ENCODE measurements at places on chromosomes 13 and 19. TPM values are rescaled to one million over a fixed set of nuclear protein-coding genes. Genes with fewer than 3 reads are reported as not detected.

Gene FAAP24
- total RNA-seq: 4.1 TPM

Gene BEST2
- not detected for total RNA-seq

DNA sequence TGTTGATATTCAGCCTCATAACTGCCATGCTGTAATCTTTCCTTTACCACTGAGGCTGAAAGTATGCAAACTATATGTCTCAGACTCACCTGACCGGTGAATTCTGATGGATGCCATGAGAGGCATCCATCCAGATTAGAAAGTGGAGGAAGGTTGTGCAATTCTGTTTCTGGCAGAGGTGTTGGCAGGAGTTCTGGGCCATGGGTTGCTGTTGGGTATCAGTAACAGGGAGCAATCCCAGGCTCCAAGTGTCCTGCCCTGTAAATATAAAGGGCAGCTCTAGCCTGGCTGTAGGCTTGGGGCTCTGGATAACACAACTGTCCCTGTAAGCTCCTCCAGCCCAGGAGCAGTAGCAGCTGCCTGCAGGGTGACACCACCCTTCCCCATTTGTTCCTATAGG is 77.4 kb upstream of the ABCC4 start:
- peaks cover 5% of the 10 kb centered on the region for H3K4me1 ChIP-seq
- no peaks in the 10 kb centered on the region for H3K36me3 ChIP-seq
- no peak for DNase-seq
- no peak overlapping the region for H3K4me3 ChIP-seq

GRCh38 chr13:76696370-76696769 is 189.8 kb downstream of the KCTD12 start:
- no peak overlapping the region for H3K4me3 ChIP-seq
- no peaks in the 10 kb centered on the region for H3K36me3 ChIP-seq
- no peak for DNase-seq
- no peak overlapping the region for H3K27ac ChIP-seq
- H3K4me1 ChIP-seq: no peaks in the 10 kb centered on the region
- H3K27me3 ChIP-seq: no peaks in the 10 kb centered on the region

GRCh38 chr13:113155982-113156655 is 2.3 kb upstream of the PROZ start:
- H3K27me3 ChIP-seq: peaks cover 9% of the 10 kb centered on the region
- H3K4me3 ChIP-seq: no peak overlapping the region
- H3K27ac ChIP-seq: no peak overlapping the region
- DNase-seq: no peak

DNA sequence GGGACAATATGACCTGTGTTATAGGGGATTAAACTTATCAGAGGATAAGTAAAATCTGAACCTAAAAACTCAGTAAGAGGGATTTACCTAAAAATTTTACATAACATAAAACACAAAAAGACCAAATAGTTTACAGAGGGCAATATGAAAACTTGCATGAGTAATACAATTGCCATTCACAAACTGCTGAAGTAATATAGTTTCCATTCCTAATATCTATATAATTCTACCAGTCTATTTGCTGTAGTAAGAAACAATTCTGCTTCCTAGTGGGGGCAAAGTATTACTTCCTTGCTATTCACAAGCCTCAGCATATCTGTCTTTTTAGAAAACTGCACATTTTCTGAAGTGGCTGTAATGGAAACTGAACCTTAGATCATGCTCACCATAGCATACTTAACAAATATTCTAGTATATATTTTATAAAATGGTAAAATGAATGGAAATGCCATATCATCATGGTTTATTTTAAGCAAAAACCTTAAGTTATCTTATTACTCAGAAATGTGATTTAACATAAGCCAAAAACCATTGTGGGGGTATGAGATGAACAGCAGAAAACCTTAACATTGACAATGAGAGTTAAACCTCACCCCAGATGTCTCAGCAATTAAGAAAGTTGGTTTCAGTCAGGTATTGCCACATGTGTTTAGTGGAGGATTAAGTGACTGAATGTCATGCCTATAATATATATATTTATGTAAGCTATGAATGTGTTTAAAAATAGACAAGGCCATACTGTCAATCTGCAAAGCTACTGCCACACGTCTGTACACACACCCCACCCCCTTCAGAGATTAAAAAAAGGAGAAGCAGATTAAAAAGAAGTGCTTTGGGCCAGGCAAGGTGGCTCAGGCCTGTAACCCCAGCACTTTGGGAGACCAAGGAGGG is 136.8 kb downstream of the MIPEP start:
- no peaks in the 10 kb centered on the region for H3K4me1 ChIP-seq
- no peak overlapping the region for H3K27ac ChIP-seq
- no peak for DNase-seq
- no peak overlapping the region for H3K4me3 ChIP-seq
- peaks cover 3% of the 10 kb centered on the region for H3K36me3 ChIP-seq

DNA sequence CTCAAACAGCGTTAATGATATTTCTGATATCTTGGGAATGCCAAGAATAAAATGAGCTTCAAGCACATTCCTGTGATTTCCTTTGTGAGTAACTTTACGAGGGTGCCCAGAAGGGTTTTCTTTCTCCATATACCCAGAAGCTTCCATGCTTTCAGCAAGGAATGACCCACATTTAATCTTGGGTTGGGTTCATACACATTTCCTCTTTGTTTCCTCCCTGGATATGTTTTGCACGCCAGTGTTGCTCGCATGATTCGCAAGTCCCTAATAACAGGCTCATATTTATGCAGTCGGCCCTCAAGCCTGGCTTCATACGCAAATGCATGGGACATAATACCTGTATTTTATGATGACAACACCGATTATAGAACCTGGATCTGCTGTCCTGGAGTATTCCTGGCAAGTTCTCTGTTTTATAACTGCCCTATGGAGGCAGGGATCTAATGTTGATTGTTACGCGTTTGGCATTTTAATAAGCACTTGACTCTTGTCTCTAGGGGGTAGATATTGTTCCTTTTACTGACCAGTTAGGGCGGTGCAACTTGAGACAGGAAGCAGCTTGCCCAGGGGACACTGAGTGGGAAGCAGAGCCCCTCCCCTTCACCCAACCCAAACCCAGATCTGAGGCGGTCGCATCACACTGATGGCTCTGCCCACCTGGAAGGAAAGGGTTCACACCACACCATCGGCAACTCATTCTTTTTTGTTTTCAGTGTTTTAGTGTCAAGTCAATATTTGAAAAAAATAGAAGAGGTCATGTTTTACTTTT is 220.4 kb upstream of the SOX1 start:
- H3K27ac ChIP-seq: no peak overlapping the region
- H3K4me1 ChIP-seq: no peaks in the 10 kb centered on the region
- no peaks in the 10 kb centered on the region for H3K36me3 ChIP-seq
- H3K27me3 ChIP-seq: no peaks in the 10 kb centered on the region

DNA sequence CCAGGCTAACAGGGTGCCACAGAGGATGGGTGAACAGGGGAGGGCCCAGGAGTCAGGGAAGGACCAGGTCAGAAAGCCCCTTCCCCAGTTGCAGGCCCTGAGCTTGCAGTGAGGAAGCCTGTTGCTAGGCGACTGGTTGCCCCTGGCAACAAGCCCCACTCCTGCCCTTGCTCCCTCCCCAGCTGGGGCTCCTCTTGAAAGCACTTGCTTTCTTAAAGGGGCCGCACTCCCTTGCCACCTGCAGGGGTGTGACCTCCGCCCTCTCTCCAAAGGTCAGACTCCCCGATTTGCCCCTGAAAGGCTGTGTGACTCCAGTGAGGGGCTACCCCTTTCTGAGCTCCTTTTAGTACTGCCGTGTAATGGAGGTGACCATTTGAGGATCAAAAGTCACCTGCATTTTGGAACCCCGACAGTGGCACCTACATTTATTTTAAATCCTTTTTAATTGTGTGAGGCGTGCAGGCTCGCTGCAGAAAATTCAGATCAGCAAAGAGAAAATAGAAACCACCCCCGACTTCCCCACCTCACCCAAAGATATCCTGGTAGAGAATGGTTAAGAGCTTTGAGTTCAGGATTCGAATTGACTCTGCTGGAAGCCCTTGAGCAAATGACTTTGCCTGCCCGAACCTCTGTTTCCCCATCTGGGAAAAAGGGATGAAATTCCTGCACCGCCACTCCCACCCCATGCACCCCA is 4.8 kb downstream of the FCHO1 start:
- DNase-seq: no peak
- peaks cover 48% of the 10 kb centered on the region for H3K4me1 ChIP-seq
- peaks cover 24% of the 10 kb centered on the region for H3K36me3 ChIP-seq
- no peak overlapping the region for H3K27ac ChIP-seq
- H3K4me3 ChIP-seq: no peak overlapping the region
- H3K27me3 ChIP-seq: no peaks in the 10 kb centered on the region

DNA sequence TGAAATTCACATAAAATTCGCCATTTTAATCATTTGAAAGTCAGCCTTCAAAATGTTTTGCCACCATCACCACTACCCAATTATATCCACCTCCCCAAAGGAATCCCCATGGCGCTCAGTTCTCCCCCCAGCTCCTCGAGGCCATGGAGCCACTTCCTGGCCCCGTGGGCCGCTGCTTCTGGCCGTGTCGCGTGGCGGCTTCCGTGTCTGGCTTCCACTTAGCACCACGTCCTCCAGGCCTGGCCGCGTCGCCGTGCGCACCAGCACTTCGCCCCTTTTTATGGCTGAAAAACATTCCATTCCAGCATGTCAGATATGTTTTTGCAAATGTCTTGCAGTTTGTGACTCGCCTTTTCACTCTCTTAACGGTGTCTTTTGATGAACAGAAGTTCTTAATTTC is 46.7 kb upstream of the DCUN1D2 start:
- H3K36me3 ChIP-seq: peaks cover 3% of the 10 kb centered on the region
- H3K4me3 ChIP-seq: no peak overlapping the region
- no peaks in the 10 kb centered on the region for H3K4me1 ChIP-seq
- no peak overlapping the region for H3K27ac ChIP-seq
- DNase-seq: no peak

- peaks cover 20% of the 10 kb centered on the region for H3K27me3 ChIP-seq
- no peaks in the 10 kb centered on the region for H3K36me3 ChIP-seq
- H3K4me1 ChIP-seq: peaks cover 43% of the 10 kb centered on the region
- DNase-seq: no peak
- no peak within 1 kb of the TSS for H3K4me3 ChIP-seq
Measured at GRCh38 chr19:50723069-50723468, at the start of gene CLEC11A. Gene CLEC11A, plus strand, starts transcription at chr19:50723364. Its CDS starts 162 bp downstream, at chr19:50723526.
